ENCODE measurements at places on chromosomes 4 and X.

GRCh38 chrX:134619838-134620237 lies 38.4 kb downstream of the PLAC1 start:
- DNase-seq = no peak

- DNase-seq = peak; percentile 78
These were observed 702 bp downstream of the TSPAN5 start for GRCh38 chr4:98657531-98658286.

DNA sequence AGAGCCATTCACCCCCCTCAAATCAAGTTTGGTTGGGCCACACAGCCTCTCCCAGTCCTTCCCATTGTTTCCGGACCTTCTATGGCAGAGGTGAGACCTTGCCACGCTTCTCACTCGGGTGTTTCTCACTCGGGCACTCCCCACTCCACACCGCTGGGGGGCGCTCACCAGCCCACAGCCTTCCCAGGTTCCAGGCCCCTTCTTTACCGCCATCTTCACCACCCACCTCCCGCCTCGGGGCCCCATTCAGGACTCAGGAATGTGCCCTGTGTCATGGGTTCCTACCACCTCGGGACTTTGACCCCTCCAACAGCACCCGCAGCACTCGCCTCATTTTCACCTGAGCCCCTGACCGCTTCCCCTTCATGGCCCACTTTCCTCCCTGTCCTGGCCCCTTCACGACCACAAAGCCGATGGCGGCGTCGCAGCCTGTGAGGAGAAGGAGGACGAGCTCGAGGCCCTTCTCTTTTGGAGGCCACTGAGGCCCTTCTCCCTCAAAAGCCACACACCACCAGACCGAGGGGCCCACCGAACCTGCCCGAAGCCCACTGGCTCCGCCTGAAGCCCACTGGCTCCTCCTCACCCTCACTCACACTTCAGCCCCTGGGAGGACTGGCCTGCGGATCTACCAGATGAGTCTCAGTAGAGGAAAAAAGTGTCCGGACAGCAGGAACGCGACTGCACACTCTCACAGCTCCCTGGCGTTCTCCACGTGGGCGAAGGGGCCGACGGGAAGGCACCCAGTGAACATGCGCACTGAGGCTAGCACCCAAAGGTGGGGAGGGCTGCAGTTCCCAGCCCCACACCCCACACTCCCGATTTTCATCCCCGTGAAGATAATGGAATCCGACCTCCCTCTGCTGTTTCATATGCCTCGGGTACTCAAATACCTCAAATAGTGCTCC lies at the start of gene PAGE1:
Gene PAGE1 (minus strand): TSS at position 709 of the 905 bp plus-strand sequence. CDS start 1,214 bp downstream, outside the sequence.
- DNase-seq = no peak

- peak; percentile 68 for DNase-seq
These were observed 980 bp upstream of the GIMD1 start for GRCh38 chr4:106369456-106370060.

- no peak for DNase-seq
These were observed 83.1 kb downstream of the NDST4 start for GRCh38 chr4:115030281-115030680.

DNA sequence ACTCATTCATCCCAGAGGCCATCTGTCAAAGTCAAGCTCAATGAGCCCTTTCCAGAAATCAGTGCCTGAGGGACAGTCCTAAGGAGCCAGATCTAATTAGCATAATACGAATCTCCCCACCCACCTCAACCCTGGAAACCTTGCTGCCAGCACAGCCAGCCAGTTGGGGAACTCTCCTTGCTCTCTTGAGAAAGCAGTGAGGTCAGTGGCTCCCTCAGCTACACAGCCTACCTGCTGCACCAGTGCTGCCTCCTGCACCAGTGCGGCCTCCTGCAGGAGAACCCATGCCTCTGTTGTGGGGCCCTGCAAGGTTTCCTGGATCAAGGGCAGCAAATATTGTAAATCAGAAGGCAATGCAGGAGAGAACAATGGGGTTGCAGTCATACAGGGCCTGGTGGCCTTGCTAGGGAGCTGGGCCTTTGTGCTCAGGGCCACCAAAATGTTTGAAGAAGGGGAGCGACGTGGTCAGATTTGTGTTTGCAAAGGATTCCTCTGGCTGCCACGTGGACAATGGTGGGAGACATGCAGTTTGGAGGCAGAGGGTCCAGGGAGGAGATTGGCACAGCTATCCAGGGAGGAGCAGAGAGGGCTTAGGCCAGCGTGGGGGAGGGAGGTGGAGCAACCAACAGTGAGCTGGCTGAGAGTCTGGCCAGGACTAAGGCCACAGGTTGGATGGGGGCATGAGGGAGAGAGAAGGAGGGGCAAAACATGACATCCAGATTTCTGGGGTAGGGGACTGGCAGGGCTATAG lies 124.3 kb upstream of the MAMLD1 start:
- DNase-seq = no peak

- peak; percentile 42 for DNase-seq
These were observed 449 bp downstream of the FBXL5 start for GRCh38 chr4:15654593-15655222.

DNA sequence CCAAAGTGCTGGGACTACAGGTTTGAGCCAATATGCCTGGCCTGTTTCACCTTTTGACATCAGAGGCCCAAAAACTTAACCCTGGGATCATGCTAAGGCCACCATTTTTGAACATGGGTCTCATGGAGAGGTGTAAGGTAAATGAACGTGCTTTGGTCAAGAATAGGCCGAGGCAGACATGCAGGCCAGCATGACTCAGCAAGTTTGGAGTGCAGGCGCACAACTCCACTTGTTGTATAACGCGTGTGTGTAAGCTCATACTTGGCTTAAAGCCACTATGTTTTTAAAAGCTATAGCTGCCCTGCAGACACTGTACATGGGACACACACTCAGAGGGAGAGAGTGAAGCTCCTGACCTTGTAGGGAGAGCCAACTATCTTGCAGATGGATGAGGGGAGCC lies 43.8 kb upstream of the HPSE start:
- peak; percentile 8 for DNase-seq

- no peak for DNase-seq
These were observed 507.9 kb downstream of the MID1IP1 start for GRCh38 chrX:39309018-39309635.

GRCh38 chr4:165986956-165987698 lies 114.1 kb downstream of the TLL1 start:
- no peak for DNase-seq

DNA sequence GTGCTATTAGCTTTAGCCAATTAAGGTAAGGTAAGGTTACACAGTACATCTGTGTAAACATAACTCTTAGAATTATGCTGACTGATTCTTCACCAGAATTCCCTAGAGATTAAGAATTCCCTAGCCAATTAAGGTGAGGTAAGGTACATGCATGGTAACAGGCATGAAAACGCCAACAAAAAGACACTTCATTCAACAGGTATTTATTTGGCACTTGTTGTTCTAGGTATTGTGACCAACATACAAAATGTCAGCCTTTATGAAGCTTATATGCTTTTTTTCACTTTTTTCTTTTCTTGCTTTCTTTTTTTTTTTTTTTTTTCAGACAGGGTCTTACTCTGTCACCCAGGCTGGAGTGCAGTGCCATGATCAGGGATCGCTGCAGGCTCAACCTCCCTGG lies 47.2 kb downstream of the EDNRA start:
- DNase-seq = no peak

DNA sequence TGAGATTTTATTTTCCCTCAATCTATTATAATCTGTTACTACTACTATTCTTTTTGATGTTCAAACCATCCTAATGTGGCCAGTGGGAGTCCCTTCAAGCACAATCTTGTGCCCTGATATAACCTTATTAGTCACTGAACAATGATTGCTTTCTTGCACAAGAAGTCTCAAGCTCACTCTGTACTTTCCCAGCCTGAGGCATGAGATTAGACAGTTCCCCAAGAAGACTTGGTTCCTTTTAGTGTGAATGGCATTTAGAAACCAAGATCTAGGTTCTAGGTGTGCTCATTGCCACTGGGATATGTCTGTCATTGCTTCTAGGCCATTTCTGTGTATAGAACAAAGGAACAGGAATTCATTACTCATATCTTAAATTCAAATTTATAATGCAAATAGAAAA lies 28.0 kb upstream of the RBM41 start:
- DNase-seq = no peak

DNA sequence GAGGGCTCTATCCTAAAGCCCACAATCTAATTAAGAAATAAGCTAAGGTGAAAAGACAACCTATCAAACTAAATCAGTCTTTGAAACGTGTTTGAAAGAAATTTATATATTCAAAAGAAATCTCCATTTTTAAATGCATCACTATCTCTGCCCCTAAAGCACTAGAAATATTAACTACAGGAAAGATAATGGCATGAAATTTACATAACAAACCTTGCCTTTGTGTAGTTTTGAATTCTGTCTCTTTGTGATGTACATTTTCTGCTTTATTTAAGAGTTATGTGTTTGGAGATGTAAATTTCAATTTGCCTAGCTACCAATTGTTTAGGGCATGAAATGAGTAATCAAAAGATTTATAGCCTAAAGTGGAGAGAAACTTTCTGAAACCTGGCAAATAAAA lies 286.1 kb upstream of the TBX22 start:
- DNase-seq = no peak

DNA sequence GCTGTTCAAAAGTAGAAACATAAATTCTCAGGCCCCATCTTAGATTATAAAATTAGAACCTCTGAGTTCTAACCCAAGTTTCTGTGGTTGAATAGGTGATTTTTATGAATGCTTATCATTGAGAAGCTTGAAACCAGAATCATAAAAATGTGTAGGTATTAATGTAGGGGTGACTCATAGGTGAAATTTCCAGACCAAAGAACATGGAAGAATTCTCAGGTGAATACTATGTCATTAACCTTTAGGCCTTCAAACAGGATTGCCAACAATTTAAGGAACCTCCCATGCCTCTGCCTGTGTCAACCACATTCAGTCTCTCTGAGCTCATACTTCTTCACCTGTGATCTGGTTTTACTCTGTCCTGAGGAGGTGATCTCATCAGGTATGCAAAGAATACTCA lies 177.8 kb downstream of the NPFFR2 start:
- DNase-seq = no peak

DNA sequence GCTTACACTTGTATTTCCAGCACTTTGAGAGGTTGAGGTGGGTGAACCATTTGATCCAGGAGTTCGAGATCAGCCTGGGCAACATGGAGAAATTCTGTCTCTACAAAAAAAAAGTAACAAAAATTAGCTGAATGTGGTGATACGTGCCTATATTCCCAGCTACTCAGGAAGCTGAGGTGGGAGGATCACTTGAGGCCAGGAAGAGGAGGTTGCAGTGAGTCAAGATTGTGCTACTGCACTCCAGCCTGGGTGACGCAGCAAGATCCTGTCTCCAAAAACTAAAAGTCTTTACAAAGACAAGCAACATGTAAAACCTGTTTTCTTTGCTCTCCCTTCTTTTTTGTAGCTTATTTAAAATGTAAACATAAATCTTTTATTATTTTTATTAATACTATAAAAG lies 1156.1 kb downstream of the FAT4 start:
- DNase-seq = no peak

GRCh38 chr4:109029987-109030386 lies 267.1 kb upstream of the ETNPPL start:
- no peak for DNase-seq

DNA sequence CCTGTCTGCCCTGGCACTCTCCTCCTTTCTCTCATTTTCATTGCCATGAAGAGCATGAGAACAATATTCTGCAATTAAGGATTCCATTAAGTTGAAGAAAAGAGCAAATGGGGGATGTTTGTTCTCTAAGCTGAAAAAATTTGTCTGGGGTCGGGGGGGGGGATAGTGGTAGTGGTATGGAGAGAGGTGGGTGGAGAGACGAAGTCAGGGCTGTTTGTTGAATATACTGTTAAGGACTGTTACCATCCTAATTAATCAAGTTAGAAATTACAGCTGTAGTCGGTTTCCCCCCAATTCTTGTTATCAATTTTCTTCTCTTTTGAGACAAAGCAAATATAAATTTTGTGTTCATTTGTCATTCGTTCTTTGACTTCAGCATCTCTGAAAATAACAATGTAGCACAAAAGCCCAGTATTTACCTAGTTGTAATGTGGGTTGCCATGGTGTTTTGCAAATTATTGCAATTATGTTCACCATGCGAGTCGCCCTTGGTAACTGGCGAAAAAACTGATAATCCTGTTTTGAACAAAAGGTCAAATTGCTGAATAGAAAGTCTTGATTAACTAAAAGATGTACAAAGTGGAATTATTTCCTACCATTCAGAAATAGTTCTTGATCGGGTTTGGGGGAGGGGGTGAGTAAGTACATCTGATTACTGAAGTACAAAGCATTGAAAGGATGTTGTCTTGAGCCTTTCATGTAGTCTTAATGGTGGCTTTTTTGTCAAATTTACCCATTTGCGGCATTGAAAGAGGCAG lies 139.1 kb downstream of the ARX start:
- no peak for DNase-seq

GRCh38 chr4:79224777-79225104 lies 101.1 kb downstream of the NAA11 start:
- no peak for DNase-seq

DNA sequence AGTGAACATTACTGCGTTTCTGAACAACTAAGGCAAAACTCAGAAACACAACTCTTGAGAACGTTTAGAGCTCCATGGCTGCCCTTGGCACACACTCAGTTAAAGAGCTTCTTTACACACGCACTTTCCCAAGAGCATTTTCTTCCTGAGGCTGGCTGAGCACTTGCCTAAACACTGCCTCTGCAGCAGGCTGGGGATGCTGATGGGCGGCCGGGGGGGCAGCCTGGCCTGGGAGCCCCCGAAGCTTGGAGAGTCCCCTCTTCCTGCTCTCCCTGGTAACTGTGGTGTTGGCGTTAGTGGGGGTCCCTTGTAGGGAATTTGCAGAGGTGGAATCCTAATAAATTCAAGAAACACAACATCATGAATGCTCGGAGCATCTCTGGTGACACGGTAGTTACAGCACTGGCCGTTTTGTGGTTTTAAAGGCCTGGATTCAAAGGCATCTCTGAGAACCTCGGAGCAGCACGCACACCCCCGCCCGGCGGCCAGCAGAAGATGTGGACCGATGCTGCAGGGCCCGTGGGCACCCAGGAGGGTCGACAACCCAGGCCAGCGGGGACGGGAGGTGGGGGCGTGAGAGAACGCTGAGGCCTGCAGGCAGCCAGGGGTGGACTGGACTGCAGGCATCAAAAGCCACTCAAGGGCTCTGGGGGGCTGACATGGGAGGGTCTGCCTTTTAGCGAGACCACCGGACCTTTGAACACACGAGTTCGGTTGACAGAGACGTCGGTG lies 45.4 kb downstream of the FGFRL1 start:
- DNase-seq = no peak

GRCh38 chr4:90833706-90834105 lies 706.5 kb downstream of the CCSER1 start:
- no peak for DNase-seq

DNA sequence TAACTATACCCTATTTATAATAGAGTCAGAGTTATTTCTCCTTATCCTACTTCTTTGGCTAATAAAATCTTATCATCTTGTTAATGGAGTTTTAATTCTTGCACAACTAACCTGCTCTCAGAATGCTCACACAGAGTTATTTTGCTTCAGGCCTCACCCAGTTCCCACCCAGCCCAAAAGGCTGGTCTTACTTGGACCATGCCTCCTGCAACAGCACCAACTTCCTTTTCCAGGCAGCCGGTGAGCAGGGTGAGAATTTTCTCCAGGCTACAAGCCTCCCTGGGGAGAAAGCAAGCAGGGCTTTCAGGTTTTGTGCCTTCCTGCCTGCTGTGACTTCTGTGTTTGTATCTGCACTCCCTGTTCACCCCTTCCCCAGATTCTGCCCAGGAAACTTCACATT lies 29.1 kb upstream of the BANK1 start:
- DNase-seq = no peak

- no peak for DNase-seq
These were observed 45.2 kb upstream of the CLCN4 start for GRCh38 chrX:10111364-10112148.

- no peak for DNase-seq
These were observed 245.1 kb downstream of the SCFD2 start for GRCh38 chr4:53120778-53121177.

- DNase-seq = peak; percentile 11
These were observed 597.6 kb upstream of the MAGEB2 start for GRCh38 chrX:29617725-29618124.
